ENCODE measurements at places on chromosomes 1 and 21.

DNA sequence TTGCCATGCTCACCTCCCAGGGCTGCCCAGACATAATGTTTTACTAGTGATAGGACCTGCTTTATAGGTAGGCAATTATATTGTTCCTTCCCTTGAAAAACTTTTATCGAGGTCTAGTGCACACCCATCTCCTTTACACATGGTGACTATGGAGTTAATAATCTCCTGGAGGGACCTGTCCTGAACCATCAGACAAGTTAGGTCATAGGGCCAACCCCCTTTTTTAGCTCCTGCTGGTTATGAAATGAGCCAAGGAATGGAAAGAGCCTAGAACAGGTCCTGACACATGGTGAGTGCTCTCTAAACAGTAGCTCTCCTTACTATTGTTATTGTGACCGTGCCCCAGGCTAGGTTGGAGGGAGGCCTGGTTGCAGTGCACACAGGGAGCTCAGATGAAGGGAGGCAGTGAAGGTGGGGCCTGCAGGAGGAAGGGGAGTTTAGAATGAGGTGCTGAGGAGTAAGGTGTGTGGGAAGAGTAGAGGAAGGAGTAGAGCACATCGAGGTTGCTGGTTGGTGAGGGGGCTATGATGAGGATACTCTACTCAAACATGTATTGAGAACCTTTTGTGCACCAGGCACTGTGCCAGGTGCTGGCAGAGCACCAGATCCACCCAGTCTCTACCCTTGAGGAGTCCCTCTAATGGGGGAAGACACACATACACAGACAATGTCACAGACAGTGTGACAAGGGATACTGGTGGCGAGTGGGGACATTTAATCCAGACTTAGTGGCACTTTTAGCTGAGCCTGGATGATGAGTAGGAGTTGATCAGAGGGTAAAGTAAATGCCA lies 14.1 kb upstream of the LMNA start:
- no peak for DNase-seq

- DNase-seq = no peak
Observed at GRCh38 chr1:53725238-53725689, 13.7 kb downstream of the GLIS1 start.

DNA sequence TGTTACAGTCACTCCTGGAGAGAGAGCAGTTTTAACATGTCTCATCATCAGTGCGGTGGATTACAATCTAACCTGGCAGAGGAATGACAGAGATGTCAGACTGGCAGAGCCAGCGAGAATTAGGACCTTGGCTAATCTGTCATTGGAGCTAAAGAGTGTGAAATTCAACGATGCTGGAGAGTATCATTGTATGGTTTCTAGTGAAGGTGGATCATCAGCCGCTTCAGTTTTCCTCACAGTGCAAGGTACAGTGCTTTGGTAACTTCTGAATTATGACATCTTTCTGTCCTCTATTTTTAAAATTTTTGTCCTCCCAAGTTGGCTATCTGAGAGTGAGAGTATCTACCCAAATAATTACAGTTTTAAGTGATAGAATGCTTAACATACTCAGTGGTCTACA lies 199.4 kb downstream of the HMCN1 start:
- no peak for DNase-seq

GRCh38 chr1:208167261-208167869 lies 76.8 kb downstream of the PLXNA2 start:
- no peak for DNase-seq

DNA sequence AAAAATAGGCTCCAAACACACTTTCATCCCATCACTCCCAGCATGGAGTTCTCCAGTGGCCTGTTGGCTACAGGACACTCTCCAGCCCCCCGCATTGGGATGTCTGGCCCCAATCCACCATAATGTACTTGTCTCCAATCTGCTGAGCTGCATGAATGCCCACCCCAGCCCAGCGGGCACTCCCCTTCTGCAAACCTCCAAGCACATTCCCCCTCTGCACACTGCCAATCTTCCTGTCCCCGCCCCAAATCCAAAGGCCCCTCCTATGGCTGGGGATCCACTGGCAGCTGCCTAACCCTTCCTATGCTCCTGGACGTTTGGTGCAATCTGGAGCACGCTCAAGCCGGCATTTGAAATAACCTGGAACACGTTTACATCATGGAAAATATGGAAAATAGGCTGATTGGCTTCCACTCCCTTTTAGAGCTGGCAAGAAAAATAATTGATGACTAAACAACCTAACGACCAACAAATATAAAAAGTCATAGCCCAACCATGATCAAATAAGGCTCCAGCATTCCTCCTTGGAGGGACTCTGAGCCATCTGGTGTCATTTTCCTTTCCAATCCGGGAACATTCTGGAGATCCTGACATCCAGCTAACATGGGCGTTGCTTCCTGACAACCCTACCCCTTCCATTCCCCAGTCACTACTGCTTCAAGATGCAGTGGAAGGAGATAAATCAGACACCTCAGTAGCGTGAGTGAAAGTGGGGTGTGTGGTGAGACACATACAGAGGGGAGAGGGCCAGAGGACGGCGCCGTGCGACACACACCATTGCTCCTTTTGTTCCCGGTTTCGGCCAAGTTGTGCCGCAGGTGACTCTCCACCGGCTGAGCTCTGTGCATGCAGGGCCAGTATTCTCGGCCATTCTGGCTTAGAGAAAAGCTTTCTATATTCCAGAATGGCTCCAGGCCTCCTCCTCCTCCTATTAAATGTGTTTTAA lies 41.6 kb downstream of the PDE9A start:
- DNase-seq = no peak

DNA sequence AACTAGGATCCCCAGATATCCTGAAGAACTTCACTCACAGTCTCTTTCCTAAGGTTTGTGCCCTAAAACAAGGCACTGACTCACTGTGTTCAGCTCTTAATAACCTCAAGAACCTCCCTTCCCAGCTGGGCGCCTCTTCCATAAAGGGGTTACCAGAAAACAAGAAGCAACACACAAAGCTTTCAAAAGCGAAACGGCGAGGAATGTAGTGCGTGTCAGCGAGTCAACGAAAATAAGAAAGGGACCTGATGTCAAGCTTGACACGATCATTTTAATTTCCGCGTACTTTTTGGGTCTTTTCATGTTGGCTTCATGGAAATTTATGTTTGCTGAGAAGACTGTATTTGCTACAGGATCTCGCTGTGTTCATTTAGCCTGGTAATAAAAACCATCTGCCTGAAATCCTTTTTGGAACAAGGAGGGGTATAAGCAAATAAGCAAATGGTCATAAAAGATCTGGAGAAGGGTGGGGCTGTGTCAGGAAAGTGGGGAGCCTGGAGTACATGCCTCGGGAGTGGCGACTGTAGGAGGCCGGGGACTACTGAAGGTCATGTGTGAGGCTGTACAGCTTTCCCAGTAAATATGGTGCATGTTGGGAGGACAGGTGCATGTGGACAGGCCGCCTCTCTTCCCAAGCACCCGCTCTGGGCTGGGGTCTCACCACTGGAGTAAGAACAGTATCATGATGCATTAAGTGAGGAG lies 11.4 kb upstream of the CLDN14 start:
- DNase-seq = no peak

GRCh38 chr1:225561675-225562074 lies 91.2 kb downstream of the ENAH start:
- no peak for DNase-seq

GRCh38 chr1:97837161-97837560 lies 83.7 kb downstream of the DPYD start:
- DNase-seq = no peak

GRCh38 chr1:83508485-83509151 lies 490.3 kb downstream of the TTLL7 start:
- no peak for DNase-seq

DNA sequence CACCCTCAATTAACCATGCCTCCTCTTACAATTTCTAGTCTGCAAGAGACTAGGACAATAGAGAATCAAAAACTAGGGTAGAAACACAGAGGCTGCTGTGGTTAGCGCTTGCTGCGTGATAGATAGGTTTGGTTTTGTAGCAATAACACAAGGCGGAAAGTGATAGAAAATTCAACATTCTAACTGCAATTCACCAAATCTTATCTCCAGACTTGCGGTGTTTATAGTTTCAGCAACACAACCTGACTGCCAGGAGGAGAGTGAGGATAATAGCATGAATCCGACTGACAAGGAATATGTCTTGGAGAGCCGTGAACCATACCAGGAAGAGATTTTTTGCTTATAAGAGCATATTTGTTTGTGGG lies 30.7 kb upstream of the IFNAR2 start:
- no peak for DNase-seq

GRCh38 chr1:24351918-24352627 lies 32.9 kb downstream of the GRHL3 start:
- DNase-seq = no peak

DNA sequence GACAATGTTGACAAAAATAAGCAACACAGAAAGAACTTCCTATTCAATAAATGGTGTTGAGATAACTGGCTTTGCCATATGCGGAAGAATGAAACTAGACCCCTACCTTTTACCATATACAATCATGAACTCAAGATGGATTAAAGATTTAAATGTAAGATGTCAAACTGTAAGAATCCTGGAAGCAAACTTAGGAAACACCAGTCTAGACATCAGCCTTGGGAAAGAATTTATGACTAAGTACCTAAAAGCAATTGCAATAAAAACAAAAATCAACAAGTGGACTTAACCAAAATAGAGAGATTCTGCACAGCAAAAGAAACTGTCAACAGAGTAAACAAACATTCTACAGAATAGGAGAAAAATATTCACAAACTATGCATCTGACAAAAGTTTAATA lies 16.1 kb upstream of the CLDN8 start:
- DNase-seq = no peak

DNA sequence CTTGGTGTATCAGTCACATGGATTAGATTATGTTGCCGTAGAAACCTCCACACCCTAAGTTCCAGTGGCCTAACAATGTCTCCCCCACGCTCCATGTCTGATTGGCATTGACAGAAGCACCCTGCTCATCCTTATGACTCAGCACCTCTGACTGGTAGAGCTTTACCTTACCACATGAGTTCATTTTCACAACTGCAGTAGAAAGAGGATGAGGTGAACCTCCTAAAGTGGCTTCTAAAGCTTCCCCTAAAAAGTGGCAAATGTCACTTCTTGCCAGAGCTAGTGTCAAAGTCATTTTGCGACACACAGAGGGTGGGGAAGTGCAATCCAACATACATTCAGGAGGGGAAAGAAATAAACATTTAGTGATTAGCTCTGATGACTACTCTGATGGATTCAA lies 30.6 kb upstream of the LYPD8 start:
- DNase-seq = no peak

DNA sequence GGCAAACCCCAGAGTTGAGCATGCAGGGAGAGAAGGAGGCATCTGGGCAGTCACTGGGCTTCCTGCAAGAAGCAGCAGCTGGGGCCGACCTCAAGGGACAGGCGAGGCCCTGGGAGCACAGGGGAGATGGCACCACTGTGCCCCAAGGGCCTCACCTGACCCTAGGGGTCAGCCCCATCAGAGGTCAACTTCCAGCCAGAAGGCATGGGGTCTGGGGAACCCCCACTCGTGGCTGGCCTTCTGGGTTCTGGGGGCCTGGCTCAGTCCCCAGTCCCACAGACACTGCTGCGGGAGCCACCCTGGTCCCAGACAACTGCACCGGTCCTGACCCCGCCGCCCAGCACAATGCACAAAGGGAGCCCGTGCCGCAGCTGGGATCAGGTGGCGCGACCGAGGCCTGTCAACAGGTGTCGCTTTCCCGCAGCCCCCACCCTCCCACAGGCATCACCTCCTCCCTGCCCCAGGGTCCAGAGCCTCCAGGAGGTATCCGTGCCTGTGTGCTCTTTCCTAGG lies 6.2 kb downstream of the WNT9A start:
- DNase-seq = peak; percentile 68

- no peak for DNase-seq
Observed at GRCh38 chr1:240349695-240350094, 258.0 kb downstream of the FMN2 start.

- DNase-seq = no peak
Observed at GRCh38 chr1:214824763-214825162, 221.8 kb downstream of the CENPF start.

- peak; percentile 94 for DNase-seq
Observed at GRCh38 chr1:182143154-182143657, 81.7 kb upstream of the ZNF648 start.

- DNase-seq = peak; percentile 81
Observed at GRCh38 chr1:61741711-61742619, at the start of gene PATJ. TSS of gene PATJ (plus strand) at chr1:61742480. CDS start at chr1:61762893, 20,413 bp downstream.

DNA sequence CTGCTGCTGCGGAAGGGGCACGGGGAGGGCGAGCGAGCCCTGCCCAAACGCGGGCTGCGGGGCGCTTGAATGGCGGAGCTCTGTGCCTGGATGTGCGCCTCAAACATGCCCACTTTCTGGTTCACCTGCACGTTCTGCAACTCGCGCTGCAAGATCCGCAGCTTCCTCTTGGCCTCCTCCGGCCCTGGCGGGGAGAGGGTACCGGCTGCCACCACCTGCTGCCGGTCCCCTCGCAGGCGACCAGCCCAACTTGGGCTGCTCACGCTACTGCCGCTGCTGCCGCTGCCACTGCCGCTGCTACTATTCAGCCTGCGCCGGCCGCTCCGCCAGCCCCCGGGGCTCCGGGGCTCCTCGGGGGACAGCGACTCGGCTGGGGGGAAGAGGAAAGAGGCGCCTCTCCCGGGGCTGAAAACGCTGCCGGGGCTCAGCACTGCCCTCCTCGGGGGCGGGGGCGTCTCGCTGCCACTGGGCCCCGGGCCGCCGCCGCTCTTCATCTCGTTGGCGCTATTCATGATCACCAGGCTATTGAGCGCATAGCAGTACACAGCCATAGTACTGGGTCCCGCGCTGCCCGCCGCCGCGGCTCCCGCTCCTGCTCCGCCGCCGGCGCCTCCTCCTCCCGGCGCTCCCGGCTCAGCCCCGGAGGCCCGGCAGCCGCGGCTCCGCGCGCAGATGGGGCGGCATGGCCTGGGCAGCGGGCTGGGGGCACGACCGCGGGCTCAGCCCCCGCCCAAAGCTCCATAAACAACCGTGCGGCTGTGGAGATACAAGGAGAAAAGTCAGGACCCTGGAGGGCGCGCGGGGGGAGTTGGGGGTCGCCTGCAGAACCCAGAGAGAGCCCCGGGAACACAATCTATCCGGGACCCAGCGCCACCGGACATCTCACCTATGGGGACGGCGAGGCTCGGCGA lies 1.9 kb downstream of the ITPKB start:
- DNase-seq = no peak

GRCh38 chr1:240562111-240562590 lies 49.8 kb downstream of the GREM2 start:
- no peak for DNase-seq

DNA sequence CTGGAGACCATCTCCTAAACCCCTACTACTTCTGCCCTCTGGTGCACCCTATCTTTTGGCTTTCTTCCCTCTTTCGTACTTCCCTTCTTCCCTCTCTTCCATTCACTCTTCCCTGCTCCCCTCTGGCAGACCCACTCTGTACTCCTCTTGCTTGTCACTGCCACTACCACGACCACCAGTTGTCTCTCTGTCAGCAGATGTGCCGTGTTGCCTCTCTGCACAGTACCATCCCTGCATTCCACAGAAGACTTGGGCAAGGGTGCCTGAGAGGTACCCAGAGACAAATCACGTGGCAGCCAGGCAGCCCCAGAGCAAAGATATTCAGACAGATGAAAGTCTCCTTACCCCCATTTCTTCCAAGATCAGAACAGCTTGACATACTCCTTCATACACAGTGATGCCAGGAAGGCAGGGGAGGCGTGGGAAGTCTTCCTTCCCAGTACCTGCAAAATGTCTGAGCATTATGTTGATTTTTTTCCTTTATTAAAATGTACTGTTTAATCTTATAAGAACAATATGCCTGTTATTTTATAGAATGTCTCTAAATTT lies 15.0 kb downstream of the CAMSAP2 start:
- DNase-seq = no peak

- no peak for DNase-seq
Observed at GRCh38 chr1:111861523-111861922, 105.8 kb downstream of the DDX20 start.

Data from type B pancreatic cell (in vitro differentiated cells).